Fibroblast of skin of left quadriceps (primary cell): ENCODE measurements at places on chromosomes 3 and 15.

GRCh38 chr15:98904544-98904943 is 103.0 kb downstream of the PGPEP1L start:
- no peak for DNase-seq

- no peak for DNase-seq
Measured at GRCh38 chr15:67915461-67916374, 75.9 kb upstream of the RNU6-1 start.

DNA sequence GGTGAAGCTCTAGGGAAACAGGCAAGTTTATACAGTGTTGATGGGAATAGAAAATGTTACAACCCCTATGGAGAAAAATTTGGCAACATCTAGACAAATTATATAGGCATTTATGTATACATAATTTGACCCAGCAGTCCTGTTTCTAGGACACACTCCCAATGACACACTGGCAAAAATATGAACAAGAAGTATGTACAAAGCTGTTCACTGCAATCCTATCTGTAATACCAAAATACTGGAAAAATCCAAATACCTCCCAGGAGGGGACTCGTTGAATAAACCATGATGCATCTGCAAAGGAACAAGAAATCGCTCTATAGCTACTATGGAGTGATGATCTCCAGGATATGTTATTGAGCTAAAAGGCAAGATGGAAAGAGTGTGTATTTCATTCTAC is 8.5 kb downstream of the BFSP2 start:
- no peak for DNase-seq

DNA sequence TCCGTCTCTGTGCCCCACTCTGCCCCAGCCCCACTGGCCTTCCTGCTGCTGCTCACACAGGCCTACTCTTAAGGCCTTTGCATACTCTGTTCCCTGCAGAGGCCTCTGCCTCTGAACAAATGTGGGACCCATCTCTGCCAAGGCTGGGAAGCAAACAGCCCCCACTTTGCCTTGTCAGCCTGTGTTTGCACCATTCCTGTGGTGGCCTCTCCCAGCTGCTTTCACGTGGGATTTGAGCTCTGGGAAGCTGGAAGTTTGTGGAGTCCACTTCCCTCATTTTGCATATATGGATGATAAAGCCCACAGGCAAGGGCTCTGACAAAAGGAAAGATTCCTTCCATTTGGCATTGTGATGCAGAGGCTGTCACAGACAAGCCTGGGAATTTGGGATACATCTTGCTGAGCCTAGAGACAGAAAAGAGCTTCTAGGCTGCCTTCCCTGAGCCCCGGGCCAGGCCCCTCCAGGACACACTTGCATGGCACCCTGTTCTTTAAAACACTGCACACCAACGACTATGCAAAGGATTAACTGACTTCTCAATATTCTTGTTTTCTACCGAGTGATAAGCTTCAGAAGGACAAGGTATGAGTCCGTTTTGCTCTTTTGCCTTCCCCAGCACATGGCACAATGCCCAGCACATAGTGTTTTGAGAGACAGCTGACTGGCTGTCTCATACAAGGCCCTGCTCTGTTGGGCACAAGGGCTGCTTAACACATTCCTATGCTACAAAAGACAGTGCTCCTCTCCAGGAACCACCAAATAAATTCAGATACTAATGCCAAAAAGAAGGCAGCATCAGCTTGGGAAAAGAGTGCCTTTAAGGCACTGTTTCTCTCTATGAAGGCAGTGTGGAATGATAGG is 120.7 kb upstream of the TOPAZ1 start:
- DNase-seq: no peak

GRCh38 chr15:94930960-94931359 is 699.6 kb downstream of the MCTP2 start:
- DNase-seq: no peak

DNA sequence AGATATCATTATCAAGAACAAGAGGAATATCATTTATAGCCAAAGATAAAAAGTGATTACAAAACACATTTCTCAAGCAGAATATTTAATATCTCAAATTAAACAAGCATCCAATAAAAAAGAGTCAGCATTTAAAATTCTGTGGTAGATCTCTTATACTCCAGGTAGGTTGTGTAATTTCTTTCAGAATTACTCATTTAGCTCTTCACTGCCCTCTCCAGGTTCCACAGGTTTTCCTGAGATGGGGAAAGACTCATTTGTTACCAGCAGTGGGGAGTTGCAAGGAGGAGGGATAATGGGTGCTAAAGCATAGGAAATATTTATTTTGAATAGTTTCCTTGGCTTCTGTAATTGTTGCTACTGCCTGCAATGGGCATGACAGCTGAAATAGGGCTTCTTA is 83.1 kb upstream of the RASGRP1 start:
- no peak for DNase-seq

- DNase-seq: no peak
Measured at GRCh38 chr3:101189796-101190195, 130.6 kb downstream of the IMPG2 start.

- DNase-seq: no peak
Measured at GRCh38 chr15:75729326-75730069, 16.9 kb upstream of the CSPG4 start.

DNA sequence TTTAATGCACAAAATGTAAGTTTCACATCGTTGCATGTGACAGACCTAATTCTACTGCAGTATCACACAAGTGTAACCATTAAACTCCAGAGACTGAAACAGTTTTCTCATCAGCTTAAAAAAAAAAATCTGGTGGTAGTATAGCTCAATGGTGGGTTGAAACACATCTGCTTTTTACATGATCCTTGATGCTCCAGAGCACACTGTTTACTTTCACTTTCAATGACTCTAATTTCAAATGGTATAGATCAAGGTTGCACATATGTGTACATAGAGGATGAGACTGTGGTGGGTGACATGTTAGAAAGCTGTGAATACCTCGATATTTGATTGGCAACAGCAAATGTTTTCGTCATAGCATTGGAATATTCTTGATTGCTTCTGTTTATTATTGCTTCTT is 22.4 kb downstream of the MCTP2 start:
- no peak for DNase-seq

DNA sequence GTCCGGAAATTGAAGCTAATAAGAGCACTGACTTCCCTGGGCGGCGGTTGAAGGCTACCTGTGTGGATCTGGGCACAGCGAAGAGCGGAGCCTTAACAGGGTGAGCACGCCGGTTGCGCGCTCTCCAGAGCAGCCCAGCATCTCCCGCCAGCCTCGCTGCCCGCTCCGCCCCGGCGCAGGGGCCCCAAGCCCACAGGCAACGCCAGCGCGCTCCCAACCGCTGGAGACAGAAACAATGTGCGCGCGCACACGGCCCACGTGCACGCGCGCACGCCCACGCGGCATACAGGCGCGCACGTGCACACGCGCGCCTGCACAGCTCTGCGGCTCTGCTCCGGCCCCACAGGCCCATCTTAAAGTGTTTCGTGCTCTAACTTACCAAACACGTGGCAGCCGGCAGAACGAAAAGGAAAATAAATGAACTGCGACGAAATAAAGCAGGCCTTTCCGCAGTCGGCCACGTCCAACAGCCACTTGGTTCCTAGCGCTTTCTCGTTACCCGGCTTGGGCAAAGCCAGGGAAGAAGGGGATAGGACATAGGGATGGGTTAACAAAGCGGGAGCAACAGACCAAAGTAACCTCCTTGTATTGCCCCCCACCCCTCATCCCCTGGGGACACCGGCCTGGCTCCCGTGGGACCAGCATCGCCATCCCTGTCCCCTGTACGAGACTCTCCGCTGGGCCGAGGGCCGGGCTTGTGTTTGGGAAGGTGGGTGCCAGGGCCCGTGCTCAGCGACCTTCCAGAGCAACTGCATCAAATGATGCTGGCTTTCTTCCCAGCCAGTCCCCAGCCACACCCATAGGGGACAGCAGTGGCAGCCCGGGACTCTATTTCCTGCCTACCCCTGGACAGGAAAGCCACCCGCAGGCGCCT is 203.7 kb downstream of the ABHD5 start:
- DNase-seq: peak; percentile 62

DNA sequence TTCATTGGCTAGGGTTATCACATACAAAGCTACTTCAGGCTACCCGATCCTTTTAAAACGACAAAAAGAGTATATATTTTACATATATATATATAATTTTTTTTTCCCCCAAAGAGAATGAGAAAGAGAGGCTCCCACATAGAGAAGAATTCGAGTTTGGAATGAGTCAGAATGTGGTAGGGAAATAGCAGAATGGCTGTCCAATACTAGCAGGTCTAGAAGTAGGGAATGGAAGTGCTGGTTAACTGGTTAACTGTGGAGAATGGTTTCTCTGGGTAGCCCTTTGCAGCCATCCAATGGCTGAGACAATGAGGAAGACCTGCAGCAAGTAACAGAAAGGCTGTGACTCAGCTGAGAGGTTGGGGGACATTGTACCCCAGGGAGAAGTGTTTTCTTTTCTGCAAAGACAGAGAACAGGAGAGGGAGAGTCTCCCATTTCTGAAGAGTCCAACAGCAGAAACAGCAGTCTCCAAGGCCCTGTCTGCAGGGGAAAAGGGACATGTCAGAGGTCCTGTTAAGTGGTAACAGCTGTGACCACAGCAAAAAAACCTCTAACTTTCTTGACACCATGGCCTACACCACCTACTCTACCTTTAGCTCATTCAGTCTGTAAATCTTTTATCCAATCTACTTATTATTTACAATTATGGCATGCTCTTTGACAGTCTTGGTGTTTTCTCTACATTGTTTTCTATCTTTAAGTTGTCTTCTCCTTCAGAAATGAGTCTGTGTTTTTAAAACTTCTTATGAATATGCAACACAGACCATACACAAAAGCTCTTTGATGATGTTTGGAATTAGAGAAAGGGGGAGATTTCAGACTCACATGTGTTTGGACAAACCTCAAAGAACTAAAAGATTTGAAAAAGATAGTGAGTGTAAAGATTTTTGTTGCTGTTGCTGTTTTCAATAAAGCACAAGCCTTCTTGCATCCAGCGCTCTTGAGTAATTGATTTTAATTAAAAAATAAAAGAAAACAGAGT is 116.1 kb upstream of the SLC7A14 start:
- no peak for DNase-seq

GRCh38 chr3:168707900-168708299 is 612.2 kb upstream of the GOLIM4 start:
- no peak for DNase-seq

DNA sequence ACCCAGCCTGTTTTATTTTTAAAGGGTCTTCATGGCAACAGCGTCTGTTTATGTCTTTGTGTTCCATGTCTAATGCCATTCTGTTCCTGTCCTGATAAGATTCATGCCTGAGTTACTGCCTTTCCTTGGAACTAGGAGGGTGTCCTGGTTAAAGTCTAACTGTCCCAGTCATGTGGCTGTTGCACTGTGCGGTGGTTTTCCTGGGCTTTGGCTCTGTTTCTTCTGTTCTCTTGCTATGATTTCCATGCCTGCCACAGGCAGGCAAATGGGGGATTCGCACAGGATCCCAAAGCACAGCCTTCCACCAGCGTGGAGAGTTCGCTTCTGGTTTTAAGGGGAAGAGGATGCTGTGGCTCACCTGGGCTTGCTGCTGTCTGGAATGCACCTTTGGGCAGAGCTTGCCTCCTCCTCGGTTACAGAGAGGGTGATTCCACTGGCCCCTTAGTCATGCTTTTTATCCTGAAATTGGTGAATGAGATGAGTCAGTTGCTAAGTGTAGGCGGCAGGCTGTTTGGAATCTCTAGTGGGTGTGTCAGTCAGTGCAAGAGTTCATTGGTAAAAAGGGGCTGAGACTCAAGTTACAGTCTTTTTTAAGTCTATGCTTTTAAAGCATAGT is 86.8 kb downstream of the CCK start:
- DNase-seq: peak; percentile 66

DNA sequence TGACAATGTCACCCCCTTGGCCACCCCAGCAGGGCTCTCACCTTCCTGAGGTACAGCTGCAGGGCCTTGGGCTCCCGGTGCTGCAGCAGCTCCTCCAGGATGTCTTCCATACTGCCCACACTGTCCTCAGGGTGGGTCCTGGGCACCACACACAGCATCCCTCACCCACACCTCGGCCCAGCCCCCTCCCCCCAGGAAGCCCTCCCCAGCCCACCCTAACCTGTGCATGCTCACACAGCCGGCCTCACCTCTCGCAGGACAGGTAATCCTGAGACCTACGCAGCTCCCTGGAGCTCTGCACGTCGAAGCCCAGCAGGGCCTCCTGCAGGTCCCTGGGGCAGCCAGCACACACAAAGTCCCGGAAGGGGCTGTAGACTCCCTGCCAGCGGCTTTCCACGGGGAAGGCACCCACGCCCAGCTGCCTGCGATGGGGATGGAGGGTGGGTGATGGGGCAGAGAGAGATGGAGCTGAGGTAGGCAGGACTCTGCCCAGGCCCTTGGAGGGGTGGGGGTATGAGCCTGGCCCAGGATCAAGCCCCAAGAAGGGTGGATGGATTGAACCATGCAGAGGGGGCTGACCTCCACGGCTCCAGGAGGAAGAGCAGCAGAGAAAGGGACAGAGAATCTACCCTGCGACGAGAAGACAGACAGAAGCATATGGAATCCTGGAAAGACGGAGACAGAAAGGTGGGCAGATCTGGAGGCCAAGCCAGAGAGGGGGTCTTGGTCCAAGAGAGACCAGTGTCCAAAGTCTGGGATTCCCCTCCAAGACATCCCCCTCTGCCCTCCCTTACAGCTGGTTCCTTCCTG is 16.7 kb downstream of the ALS2CL start:
- no peak for DNase-seq

DNA sequence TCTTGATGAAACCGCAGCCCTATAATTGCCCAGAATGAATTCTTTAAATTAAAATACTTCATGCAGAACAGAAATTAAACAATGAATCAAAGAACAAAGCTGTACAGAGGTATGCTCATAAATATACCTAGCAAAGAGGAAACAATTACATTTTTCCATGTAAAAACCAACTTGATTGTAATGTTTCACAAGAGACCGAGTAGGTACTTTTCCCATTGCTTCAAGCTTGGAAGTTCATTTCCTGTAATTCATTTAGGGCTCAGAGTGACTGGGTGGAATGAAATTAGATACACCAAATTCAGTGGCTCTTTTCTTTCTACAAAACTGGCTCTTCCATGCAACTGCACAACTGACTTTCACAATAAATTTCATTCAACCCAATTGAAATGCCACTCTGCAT is 51.4 kb downstream of the FHIT start:
- no peak for DNase-seq

DNA sequence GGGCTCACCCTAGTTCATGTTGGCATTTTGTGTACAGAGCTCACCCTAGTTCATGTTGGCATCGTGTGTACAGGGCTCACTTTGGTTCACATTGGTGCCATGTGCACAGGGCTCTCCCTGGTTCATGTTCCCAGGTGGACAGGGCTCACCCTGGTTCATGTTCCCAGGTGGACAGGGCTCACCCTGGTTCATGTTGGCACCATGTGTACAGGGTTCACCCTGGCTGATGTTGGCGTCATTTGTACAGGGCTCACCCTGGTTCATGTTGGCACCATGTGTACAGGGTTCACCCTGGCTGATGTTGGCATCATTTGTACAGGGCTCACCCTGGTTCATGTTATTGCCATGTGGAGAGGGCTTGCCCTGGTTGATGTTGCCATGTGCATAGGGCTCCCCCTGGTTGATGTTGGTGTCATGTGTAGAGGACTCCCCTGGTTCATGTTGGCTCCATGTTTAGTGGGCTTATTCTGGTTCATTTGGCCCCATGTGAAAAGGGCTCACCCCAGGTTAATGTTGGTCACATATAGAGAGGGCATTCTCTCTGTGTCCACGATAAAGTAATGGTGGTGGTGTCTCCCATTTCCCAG is 31.7 kb upstream of the NR2C2 start:
- no peak for DNase-seq
